ENCODE measurements at places on chromosomes 2 and 18.
A peak's percentile ranks its signal among the peaks of the same experiment; 100 is the strongest.

- DNase-seq = peak; percentile 77
These were observed 33.6 kb upstream of the RNF149 start for GRCh38 chr2:101341901-101342624.

GRCh38 chr2:7706791-7707190 is 789.6 kb downstream of the RNF144A start:
- DNase-seq = no peak

DNA sequence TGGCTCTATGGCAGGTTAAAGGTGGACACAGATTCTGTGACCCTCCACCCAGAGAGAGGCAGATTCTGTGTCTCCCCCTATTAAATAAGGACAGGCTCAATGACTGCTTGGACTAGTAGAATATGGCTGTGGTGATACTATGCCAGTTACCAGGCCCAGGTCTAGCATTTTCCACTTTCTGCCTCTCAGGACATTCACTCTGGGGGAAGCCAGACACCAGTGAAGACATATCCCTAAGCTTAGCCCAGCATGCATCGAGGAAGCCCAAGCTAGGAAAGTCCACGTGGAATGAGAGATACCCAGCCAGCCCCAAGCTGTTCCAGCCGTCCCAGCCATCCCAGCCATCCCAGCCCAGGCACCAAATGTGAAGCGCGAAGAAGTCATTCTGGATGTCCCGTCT is 40.3 kb downstream of the ST6GAL2 start:
- no peak for DNase-seq

DNA sequence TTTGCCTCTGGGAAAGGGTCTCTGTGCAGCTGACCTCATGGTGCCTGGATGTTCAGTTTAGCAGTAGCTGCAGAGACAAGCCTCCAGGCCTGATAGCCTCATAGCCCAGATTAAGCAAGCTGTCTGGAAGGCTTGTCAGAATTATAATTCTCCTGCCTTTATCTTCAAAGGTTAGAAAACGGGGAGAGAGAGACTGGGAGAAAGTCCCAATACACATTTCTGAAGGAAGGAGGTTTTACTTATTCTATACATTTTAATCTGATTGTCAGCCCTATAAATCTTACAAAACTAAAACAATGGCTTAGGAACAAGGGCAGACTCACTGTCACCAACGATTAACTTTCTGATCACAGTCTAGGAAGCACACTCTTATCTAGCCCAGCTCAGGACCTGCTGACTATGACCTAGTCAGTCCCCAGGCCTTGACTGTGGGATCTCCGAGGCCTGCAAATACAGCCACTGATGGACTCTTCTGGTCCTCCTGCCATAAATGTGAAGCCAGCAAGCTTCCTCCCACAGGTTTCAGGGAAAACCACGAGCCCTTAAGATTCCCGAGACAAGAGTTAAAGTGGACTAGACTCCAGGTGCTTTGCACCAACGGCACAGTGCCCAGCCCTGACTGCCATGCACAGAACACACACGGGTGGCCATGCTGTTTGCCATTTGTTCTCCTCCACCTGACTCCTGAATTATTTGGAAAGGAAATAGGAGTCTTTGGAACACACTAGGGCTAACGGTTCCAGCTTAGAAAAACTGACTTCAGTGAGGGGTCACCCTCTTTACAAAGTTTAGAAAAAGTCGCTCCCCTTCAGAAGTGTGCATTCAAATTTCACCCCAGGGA is 111.4 kb upstream of the SMAD7 start:
- no peak for DNase-seq

GRCh38 chr18:70337139-70337972 is 48.5 kb downstream of the SOCS6 start:
- DNase-seq = peak; percentile 57

GRCh38 chr2:215275824-215276223 is 36.0 kb upstream of the ATIC start:
- DNase-seq = no peak

- DNase-seq = no peak
These were observed 41.1 kb downstream of the CDCA7 start for GRCh38 chr2:173395567-173396351.

- no peak for DNase-seq
These were observed 26.9 kb downstream of the GPR55 start for GRCh38 chr2:230898016-230898712.

GRCh38 chr2:45636008-45636407 is 15.5 kb upstream of the PRKCE start:
- no peak for DNase-seq

- no peak for DNase-seq
These were observed 9.0 kb downstream of the PTPRM start for GRCh38 chr18:7576077-7576476.

DNA sequence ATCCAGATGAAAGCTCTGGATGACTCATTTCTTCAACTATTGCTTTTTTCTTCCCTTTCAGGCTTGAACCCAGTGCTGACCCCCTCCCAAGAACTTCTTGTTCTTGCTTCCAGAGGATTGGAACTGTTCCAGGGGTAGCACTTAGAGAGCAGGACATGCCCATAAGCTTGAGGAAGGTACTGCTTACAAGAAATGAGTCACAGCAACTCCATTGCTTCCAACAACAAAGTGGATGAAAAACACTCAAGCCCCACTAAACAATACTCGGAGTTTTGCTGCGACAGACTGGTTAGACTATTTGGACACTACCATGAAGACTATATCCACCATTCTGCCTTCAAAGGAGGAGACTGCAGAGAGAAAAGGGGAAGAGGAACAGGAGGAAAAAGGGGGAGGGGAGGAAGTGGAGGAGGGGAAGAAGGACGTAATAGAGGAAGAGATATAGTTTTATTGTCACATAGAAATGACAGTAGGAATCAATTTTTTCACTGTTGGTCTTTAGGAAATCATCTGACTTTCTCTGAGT is 1.6 kb upstream of the EPC2 start:
- peak; percentile 55 for DNase-seq

- DNase-seq = no peak
These were observed 611.0 kb downstream of the TSN start for GRCh38 chr2:122366427-122366826.

- DNase-seq = peak; percentile 80
These were observed 149.8 kb downstream of the TANC1 start for GRCh38 chr2:159118115-159118858.

DNA sequence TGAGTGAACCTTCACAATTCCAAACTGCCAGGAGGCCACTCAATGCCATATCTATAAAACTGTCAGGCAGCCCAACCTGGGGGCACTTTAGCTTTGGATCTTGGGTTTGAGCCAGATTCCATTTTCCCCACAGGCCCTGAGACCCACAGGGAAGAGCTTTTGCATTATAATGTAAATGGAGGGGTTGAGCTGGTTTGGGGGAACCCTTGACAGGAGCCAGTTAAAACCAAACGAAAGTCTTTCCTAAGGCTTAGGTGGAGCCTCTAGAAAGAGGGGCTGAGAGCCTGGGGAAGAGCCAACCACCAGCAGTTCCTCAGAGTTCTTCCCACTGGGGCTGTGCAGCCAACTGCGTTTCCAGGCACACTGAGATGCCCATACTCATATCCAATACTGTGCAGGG is 42.7 kb downstream of the BCL11A start:
- DNase-seq = no peak

DNA sequence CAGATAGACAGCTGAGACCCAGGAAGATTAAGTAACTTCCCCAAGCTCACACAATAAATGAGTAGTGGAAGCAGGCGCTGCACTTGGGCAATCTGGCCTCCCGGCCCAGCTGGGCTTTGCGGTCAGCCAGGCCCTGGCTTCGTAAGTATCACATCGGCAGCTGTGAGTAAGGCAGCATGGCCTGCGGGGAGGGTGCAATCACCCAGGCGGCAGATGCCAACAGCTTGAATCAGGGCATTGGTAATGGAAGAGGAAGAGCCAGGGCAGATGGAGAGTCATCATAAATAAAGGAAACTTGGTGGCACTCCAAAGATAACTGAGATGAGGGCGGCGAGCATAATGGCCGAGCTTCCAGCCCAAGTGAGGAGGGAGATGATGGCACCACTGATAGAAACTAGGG is 217.9 kb upstream of the PID1 start:
- DNase-seq = no peak

DNA sequence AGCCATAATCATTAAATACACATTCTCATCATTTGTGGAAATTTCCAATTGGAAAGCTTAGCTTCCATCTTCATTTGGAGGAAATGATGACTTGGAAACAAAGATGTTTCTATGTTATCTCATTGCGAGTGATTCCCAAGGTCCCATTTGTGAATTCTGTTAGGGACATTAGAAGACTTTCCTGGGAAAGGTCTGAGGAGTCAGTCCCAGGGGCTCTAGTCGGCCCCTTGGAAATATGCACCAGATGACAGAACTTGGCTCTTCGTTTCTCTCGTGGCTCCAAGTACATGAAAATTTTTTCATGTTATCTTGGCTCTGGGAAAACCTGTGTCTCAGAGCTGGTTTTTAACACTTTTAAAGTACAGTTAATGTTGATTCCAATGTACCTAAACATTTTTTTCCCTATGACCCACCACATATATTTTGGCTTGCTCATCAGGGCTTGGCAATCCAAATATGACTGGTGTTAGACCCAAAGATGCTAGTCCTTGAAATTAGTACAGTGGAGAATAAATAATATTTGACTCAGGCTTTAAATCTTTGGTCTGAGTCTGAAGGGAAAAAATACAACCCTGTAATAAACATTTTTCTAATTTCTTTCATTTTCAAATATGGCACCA is 15.4 kb upstream of the CAVIN2 start:
- DNase-seq = no peak

GRCh38 chr2:17093712-17094111 is 424.5 kb downstream of the RAD51AP2 start:
- no peak for DNase-seq

GRCh38 chr2:160731415-160731814 is 237.8 kb upstream of the RBMS1 start:
- no peak for DNase-seq

GRCh38 chr2:234143896-234144295 is 93.4 kb downstream of the SPP2 start:
- no peak for DNase-seq

DNA sequence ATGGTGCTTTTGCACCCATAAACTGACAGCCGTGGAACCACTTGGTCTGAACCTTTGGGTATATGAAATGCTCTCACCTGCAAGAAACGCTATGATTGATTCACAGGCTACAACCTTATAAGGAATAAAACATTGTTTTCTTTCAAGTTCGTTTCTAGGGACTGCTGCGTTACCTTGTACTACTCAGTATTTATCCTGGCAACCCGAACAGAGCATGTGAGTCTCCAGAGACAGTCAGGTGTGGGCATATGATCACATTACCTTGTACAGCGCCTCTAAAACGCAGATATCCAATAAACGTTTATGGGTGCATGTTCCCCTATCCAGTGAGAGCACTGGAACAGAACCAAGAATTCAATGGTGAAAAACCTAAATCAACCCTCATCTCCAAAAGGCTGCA is 1.7 kb downstream of the CCBE1 start:
- DNase-seq = no peak

- no peak for DNase-seq
These were observed 12.2 kb downstream of the SH3BP4 start for GRCh38 chr2:234963773-234964615.

DNA sequence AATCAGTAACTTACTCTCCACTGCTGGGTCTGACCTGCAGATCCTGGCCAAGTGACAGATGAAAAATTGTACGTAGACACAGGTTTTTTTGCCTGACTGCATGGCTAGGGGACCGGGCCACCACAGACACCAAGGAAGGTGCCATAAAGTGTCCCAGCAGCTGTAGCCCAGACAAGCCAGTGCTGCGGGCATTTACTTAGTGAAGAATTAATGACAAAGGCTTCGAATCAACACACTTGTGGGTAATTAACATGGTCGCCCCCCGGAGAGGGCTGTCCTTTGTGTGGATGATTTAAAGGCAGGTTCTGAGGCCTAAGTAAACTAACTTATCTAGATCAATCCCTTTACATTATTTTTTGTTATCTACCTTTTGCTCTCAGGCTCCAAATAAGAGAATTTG is 1709.1 kb upstream of the LRRTM1 start:
- no peak for DNase-seq

DNA sequence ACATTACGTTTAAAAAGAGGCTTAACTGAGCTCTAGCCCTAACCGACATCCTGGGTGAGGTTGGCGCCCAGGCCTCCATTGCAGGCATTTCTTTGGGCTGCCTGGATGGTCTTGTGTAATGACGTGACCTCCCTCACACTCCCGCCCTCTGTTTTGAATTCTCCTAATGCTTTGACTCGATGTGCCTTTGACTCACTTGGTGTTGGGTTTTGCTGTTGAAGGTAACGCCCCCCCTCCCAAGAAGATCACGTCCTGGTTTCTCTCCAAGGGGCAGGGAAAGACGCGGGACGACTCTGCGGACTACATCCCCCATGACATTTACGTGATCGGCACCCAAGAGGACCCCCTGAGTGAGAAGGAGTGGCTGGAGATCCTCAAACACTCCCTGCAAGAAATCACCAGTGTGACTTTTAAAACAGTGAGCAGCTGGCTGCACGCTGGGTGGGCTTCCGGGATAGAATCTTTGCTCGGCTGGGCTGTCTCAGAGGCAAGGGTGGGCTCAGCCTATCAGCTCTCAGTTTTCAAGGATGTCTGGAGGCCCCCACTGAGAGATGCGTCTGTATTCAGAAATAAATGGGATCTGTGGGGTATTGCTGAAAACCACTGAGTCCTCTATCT is 87.9 kb upstream of the ATG16L1 start:
- DNase-seq = no peak

GRCh38 chr2:140862181-140862580 is 1268.6 kb downstream of the LRP1B start:
- no peak for DNase-seq

GRCh38 chr18:78736015-78736690 is 243.5 kb upstream of the SALL3 start:
- DNase-seq = no peak

GRCh38 chr18:47708206-47708605 is 222.3 kb downstream of the SMAD2 start:
- no peak for DNase-seq

- DNase-seq = no peak
These were observed 66.6 kb downstream of the EFEMP1 start for GRCh38 chr2:55856936-55857335.

DNA sequence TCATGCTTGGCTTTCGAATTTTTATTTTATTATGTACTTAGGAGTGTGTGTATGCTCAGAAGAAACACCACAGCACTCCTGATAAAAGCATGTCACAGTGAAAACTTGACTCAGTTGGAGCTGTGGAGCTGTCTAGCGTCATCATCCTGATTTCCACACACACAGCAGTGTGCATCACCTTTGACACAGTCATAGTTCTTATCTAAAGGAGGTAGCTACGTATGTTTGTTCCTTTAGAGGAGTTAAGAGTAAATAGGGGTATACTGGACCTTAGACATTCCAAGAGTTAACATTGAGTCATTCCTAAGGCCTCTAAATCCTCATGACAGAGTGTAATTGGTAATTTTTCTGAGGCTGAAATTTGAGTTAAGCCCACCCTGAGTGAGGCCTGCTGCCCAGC is 96.9 kb downstream of the PHLPP1 start:
- DNase-seq = no peak

- DNase-seq = no peak
These were observed 144.8 kb downstream of the LDLRAD4 start for GRCh38 chr18:13363359-13363758.

DNA sequence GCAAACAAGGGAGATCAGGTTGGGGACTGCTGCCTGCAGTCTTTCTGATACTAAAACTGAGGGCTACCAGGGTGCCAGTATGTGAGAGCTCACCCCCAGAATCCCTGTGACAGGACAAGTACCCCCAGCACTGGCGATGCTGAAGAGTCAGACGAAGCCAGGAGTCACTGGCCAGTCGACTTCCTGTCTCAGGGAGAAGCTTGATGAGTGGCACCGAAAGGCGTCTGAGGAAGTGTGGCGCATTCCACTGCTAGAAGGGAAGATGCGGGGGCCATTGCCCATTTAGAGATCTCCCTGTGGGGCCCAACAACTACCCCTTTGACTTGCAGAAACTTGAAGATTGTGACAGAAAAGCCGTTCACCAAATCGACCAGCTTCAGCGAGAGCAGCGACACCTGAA is 22.0 kb downstream of the MXD1 start:
- peak; percentile 26 for DNase-seq
